Naive thymus-derived CD8-positive, alpha-beta T cell (primary cell): ENCODE measurements at places on chromosomes 2 and 18. TPM values are rescaled to one million over a fixed set of nuclear protein-coding genes. Genes with fewer than 3 reads are reported as not detected.

- no peak overlapping the region for H3K27ac ChIP-seq
- no peak for DNase-seq
- H3K36me3 ChIP-seq, result peaks cover 27% of the 10 kb centered on the region
- peaks cover 10% of the 10 kb centered on the region for H3K4me1 ChIP-seq
- H3K4me3 ChIP-seq, result no peak overlapping the region
- H3K27me3 ChIP-seq, result no peaks in the 10 kb centered on the region
Measured at GRCh38 chr2:239146741-239147181, 254.1 kb downstream of the HDAC4 start.

DNA sequence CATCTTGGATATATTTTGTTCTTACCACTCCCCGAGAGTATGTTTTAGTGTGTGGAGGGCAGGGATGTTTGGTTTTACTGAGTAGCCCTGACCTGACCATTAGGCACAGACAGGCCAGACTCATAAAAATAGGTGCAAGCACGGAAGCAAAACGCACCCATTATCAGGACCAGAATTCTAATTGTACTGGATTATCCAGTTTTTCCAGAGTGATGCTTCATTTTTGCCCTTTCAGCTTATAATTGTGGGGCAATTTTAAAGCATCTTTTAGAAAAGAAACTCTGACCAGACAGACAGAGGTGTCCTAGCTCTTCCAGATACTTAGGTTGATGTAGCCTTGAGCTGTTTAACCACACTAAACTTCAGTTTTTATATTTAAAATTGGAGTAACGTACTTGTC is 4.4 kb downstream of the NCOA1 start:
- H3K36me3 ChIP-seq, result no peaks in the 10 kb centered on the region
- peaks cover 73% of the 10 kb centered on the region for H3K4me1 ChIP-seq
- no peak overlapping the region for H3K4me3 ChIP-seq
- DNase-seq, result no peak
- no peak overlapping the region for H3K27ac ChIP-seq

GRCh38 chr2:72982781-72983499 is 65.6 kb downstream of the EMX1 start:
- no peak for DNase-seq
- no peaks in the 10 kb centered on the region for H3K27me3 ChIP-seq
- no peak overlapping the region for H3K27ac ChIP-seq
- H3K4me1 ChIP-seq, result peaks cover 5% of the 10 kb centered on the region
- no peak overlapping the region for H3K4me3 ChIP-seq

- no peaks in the 10 kb centered on the region for H3K4me1 ChIP-seq
- H3K4me3 ChIP-seq, result no peak overlapping the region
- H3K27me3 ChIP-seq, result no peaks in the 10 kb centered on the region
- H3K36me3 ChIP-seq, result peaks cover 41% of the 10 kb centered on the region
Measured at GRCh38 chr2:202519453-202519852, 115.3 kb upstream of the FAM117B start.

- H3K27me3 ChIP-seq, result no peaks in the 10 kb centered on the region
- H3K27ac ChIP-seq, result no peak overlapping the region
- peaks cover 8% of the 10 kb centered on the region for H3K36me3 ChIP-seq
- no peaks in the 10 kb centered on the region for H3K4me1 ChIP-seq
Measured at GRCh38 chr2:105262651-105263091, 21.1 kb downstream of the GPR45 start.

GRCh38 chr2:106983305-106983704 is 97.3 kb upstream of the ST6GAL2 start:
- no peak overlapping the region for H3K27ac ChIP-seq
- DNase-seq, result no peak
- no peak overlapping the region for H3K4me3 ChIP-seq
- no peaks in the 10 kb centered on the region for H3K27me3 ChIP-seq
- H3K36me3 ChIP-seq, result no peaks in the 10 kb centered on the region

DNA sequence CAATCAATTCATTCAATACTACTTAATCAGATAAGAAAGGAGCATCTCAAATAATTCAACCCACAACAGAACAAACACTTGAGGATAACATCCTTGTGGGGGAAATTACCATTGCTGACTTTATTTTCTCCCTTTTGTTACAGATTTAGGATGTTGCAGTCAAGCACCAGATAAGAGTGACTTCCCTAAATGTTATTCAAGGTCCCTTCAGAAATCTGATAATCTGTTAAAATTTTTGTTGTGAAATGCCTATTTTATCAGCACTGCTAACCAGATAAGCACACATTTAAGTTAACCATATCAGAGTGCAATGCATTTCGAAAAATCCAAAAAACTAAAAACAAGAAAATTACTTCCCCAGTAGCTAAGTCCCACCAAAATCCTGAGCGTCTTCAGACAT is 33.5 kb downstream of the SUMO1 start:
- H3K27ac ChIP-seq, result no peak overlapping the region
- peaks cover 45% of the 10 kb centered on the region for H3K36me3 ChIP-seq
- no peaks in the 10 kb centered on the region for H3K27me3 ChIP-seq
- DNase-seq, result no peak
- no peak overlapping the region for H3K4me3 ChIP-seq
- H3K4me1 ChIP-seq, result peaks cover 4% of the 10 kb centered on the region

- H3K4me3 ChIP-seq, result no peak overlapping the region
- no peak for DNase-seq
- H3K27me3 ChIP-seq, result no peaks in the 10 kb centered on the region
- peaks cover 3% of the 10 kb centered on the region for H3K36me3 ChIP-seq
Measured at GRCh38 chr18:53551868-53552426, 672.5 kb downstream of the MBD2 start.

GRCh38 chr18:49155857-49156256 is 205.1 kb upstream of the SMAD7 start:
- no peaks in the 10 kb centered on the region for H3K27me3 ChIP-seq
- H3K27ac ChIP-seq, result no peak overlapping the region
- H3K4me1 ChIP-seq, result no peaks in the 10 kb centered on the region
- H3K36me3 ChIP-seq, result peaks cover 57% of the 10 kb centered on the region
- H3K4me3 ChIP-seq, result no peak overlapping the region

DNA sequence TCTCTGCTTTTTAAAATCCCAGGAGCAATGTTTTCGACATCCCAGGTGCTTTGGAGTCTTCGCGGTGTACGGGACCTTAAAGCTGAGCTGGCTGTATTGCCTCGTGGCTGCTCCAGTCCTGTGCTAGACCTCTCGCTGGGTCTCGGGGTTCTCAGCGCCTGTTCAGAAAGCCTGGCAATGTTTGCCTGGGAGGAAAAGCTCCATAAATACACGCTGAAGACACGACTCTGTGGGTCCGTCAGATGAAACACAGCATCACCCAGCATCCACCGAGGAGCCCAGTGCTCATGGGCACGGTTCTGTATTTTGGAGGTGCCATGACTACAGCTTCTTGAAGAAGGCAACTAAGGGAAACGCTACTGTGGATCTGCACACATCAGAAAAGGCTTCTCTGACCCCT is 21.6 kb downstream of the MBP start:
- peaks cover 97% of the 10 kb centered on the region for H3K4me1 ChIP-seq
- DNase-seq, result no peak
- no peak overlapping the region for H3K4me3 ChIP-seq
- peak overlapping the region; percentile 31 for H3K27ac ChIP-seq
- H3K36me3 ChIP-seq, result peaks cover 24% of the 10 kb centered on the region
- no peaks in the 10 kb centered on the region for H3K27me3 ChIP-seq

- no peaks in the 10 kb centered on the region for H3K36me3 ChIP-seq
- peaks cover 10% of the 10 kb centered on the region for H3K27me3 ChIP-seq
Measured at GRCh38 chr2:217992061-217992460, 10.7 kb downstream of the TNS1 start.

DNA sequence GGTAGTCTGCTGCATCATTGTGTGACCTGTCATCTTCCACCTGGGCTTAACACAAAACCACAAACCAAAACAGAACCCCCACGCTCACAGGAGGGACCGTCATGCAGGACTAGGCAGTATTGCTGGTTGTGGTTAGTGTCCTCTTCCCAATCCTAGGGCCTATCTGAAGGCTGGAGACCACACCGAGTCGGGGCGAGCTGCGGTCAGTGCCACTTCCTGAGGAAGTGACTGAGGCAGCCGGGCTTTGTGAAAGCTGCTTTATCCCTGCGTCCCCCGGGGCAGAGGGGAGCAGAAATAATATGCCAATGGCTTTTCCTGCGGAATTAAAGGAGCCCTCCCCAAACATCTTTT is 22.9 kb downstream of the ZNF532 start:
- H3K4me1 ChIP-seq, result peaks cover 9% of the 10 kb centered on the region
- DNase-seq, result no peak
- no peak overlapping the region for H3K27ac ChIP-seq
- peaks cover 7% of the 10 kb centered on the region for H3K27me3 ChIP-seq
- no peaks in the 10 kb centered on the region for H3K36me3 ChIP-seq

DNA sequence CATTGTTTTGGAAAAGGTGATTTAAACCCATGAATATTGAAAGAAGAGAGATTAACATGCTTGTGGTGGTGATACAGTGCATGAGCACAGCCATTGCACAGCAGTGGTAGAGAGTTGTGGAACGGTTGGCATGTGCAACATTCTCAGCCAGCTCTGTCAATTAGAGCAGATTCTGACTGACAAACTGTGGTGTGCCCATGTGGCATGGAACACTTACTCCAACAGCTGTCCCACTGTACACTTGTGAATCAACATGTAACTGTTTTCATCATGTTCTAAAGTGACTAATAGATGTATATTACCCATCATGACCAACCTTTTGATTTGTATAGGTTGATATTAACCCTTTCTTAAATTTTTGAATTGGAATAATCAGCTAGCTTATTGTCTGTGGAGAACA is 55.6 kb downstream of the PKP4 start:
- H3K27me3 ChIP-seq, result no peaks in the 10 kb centered on the region
- H3K4me3 ChIP-seq, result no peak overlapping the region
- no peak overlapping the region for H3K27ac ChIP-seq
- no peaks in the 10 kb centered on the region for H3K36me3 ChIP-seq

DNA sequence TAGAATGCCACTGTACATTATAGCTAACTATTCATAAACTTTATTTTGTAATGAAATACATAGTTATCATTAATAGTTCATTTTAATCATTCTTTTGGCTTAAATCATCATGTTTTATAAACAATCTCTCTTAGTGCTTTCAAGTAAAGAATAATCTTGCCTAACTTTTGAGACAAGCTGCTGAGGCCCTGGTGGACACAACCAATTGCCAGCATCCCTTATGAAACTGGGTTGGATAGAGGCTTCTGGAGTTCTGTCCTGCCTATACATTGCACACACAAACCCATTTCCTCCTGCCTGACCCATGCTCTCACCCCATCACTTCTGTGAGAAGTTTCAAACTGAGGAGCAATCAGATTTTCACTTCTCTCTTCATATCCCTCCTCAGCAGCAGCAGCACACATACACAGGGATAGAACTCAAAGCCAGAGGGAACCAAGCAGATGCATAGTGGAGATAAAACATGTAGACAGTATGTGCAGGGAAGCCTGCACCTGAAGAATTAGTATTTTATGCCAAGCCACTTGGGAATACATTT is 450.0 kb upstream of the SLC14A2 start:
- H3K36me3 ChIP-seq, result no peaks in the 10 kb centered on the region
- no peak overlapping the region for H3K4me3 ChIP-seq
- no peak overlapping the region for H3K27ac ChIP-seq
- H3K27me3 ChIP-seq, result peaks cover 11% of the 10 kb centered on the region
- DNase-seq, result no peak

DNA sequence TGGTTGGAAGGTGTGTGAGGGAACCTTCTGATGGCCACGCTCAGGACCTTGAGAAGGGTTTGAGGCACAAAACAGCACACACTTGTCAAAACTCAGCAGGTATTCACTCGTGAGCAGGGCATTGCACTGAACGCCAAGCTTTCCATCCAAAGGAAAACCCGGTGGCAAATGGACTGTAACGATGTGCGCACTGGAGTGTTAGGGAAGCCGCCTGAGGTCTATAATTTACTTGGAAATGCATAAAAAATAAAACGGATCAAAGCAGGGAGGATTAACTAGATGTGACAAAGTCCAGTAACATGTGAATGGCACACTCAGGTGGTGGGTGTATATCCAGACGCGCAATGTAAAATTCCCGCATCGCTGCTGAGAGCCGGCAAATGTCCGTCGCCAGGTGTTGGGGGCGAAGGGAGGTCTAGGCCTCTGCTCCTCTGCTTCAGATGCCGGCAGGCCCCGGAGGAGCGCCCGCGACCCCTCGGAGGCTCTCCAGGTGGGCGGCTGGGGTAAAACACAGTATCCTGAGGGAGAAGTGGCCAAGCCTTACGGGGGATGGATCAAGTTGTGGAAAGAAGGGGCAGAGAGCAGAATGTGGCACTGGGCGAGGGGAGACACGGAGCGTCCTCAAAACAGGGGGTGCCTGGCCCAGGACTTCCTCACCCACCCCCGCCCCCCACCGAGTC is 15.3 kb downstream of the HES6 start:
- no peak overlapping the region for H3K27ac ChIP-seq
- DNase-seq, result no peak
- no peaks in the 10 kb centered on the region for H3K36me3 ChIP-seq
- H3K4me1 ChIP-seq, result peaks cover 6% of the 10 kb centered on the region

GRCh38 chr2:163934131-163934530 is 198.3 kb upstream of the FIGN start:
- no peaks in the 10 kb centered on the region for H3K4me1 ChIP-seq
- H3K27ac ChIP-seq, result no peak overlapping the region
- no peak for DNase-seq
- no peak overlapping the region for H3K4me3 ChIP-seq
- H3K36me3 ChIP-seq, result no peaks in the 10 kb centered on the region

- H3K4me3 ChIP-seq, result no peak overlapping the region
- H3K36me3 ChIP-seq, result peaks cover 5% of the 10 kb centered on the region
- H3K27me3 ChIP-seq, result no peaks in the 10 kb centered on the region
- peak overlapping the region; percentile 44 for H3K27ac ChIP-seq
- H3K4me1 ChIP-seq, result no peaks in the 10 kb centered on the region
Measured at GRCh38 chr18:53747210-53747609, 477.3 kb downstream of the MBD2 start.

DNA sequence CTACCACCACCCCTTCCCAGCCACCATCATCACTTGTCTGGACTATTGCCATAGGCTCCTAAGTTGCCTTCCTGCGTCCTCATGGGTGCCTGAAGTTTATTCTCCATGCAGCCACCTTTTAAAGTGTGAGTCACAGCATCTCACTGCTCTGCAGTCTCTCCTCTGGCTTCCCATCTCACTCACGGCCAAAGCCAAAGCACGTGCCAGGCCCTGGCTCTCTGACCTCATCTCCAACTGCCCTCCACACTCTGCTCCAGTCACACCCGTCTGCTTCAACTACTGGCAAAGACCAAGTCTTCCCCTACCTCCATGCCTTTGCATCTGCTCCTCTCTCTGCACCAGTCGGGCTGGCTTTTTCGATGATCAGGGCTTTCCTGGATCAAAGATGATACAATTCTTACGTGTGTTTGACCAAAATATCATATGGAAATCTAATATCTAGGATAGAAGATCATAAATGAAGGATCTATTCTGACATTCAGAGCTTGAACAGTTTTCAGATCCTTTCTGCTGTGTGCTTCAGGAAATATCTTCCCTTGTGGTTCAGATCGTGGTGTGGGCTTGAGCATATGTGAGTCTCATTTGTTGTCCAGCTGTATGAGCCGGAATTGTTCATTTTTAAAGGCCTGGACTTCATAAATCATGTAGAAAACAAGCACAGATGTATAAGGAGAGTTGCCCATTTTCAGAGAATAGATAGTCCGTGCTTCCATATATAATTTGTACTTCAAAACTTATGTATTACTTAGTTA is 175.6 kb downstream of the PRKCE start:
- H3K27ac ChIP-seq, result no peak overlapping the region
- no peak for DNase-seq
- H3K27me3 ChIP-seq, result no peaks in the 10 kb centered on the region
- H3K4me1 ChIP-seq, result peaks cover 22% of the 10 kb centered on the region
- no peak overlapping the region for H3K4me3 ChIP-seq
- H3K36me3 ChIP-seq, result no peaks in the 10 kb centered on the region

The TXNDC2 gene
- not detected for total RNA-seq

The TM4SF20 gene
- not detected for total RNA-seq

The RAB6C gene
- total RNA-seq, result not detected

The UGT1A5 gene
- not detected for total RNA-seq

The CD8B2 gene
- 14.1 TPM for total RNA-seq

The ACOXL gene
- not detected for total RNA-seq

The TMEM169 gene
- 4.1 TPM for total RNA-seq

The NEMP2 gene
- total RNA-seq, result 23.4 TPM

The OSR1 gene
- total RNA-seq, result not detected
